ENCODE measurements at places on chromosomes 7 and 10. TPM values are rescaled to one million over a fixed set of nuclear protein-coding genes. Genes with fewer than 3 reads are reported as not detected.

PRLHR gene
- 0.08 TPM for polyA plus RNA-seq

HMX3 gene
- polyA plus RNA-seq: not detected

CPA4 gene
- polyA plus RNA-seq: 0.13 TPM

DNA sequence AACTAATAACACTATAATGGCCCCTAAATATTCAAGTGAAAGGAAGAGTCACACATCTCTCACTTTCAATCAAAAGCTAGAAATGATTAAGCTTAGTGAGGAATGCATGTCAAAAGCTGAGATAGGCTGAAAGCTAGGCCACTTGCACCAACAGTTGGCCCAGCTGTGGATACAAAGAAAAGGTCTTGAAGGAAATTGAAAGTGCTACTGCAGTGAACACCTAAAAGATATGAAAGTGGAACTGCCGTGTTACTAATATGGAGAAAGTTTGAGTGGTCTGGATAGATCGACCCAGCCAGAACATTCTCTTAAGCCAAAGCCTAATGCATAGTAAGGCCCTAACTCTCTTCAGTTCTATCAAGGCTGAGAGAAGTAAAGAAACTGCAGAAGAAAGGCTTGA lies 12.1 kb upstream of the SNX13 start:
- H3K4me3 ChIP-seq: no peak overlapping the region
- H3K4me1 ChIP-seq: no peaks in the 10 kb centered on the region
- no peak for DNase-seq
- H3K27ac ChIP-seq: no peak overlapping the region
- H3K36me3 ChIP-seq: no peaks in the 10 kb centered on the region

DNA sequence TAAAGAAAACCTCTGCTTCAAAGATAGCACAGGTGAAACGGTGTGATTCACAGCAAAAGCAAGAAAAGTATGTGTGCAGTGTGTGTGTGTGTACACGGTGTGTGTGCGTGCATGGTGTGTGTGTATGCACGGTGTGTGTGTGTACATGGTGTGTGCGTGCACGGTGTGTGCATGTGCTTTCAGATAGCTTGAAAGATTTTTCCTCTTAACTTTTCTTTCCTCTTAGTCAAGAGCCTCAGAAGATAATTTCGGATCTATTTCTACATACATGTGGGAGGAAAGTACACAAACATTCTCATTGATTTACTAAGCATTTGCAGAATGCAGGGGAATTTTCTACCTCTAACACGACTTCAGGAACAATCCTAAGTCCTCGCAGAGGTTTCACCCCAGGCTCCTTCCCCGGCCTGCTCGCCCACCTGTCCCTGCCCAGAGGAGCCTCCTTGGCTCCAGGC lies 2.9 kb downstream of the FGFR2 start:
- no peak overlapping the region for H3K27ac ChIP-seq
- no peaks in the 10 kb centered on the region for H3K36me3 ChIP-seq
- H3K4me3 ChIP-seq: peak overlapping the region; percentile 78
- DNase-seq: no peak

DNA sequence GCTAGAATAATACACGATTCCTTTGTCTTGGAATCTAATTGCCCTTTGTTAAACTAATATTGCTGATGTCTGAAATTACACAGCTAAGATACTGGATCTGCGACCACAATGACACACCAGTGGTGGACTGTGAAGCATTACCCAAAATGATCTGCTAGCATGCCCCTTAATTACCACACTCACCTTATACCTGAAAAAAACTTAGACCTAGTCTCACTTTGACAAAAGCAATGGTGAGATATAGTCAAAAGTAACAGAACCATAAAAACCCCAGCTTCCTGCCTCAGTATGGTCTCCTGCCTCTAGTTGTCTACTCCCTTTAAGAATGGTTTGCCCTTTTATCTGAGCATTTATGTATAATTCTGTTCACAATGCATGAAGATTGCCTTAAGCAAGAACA lies 20.8 kb upstream of the ERVW-1 start:
- H3K27ac ChIP-seq: no peak overlapping the region
- no peak overlapping the region for H3K4me3 ChIP-seq
- H3K36me3 ChIP-seq: no peaks in the 10 kb centered on the region
- DNase-seq: no peak
- H3K27me3 ChIP-seq: no peaks in the 10 kb centered on the region

DNA sequence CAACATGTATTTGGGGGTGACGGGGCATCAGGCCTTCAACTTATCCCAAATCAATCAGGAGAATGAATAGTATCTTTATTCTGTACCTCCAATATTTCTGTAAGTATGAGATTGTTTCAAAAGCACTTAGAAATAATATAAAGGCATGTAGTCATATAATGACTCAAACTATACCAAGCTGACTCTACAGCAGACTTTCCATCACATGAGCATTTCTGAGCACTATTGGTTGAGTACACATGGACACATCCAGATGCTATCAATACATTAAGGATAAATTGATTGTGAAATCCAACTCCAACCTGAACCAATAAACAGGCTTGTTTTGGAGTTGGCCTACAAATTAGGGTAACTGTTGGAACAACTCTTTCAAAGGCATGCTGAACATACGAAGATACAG lies 229.4 kb downstream of the SFMBT2 start:
- DNase-seq: no peak
- H3K27me3 ChIP-seq: no peaks in the 10 kb centered on the region
- no peaks in the 10 kb centered on the region for H3K36me3 ChIP-seq
- H3K27ac ChIP-seq: no peak overlapping the region

DNA sequence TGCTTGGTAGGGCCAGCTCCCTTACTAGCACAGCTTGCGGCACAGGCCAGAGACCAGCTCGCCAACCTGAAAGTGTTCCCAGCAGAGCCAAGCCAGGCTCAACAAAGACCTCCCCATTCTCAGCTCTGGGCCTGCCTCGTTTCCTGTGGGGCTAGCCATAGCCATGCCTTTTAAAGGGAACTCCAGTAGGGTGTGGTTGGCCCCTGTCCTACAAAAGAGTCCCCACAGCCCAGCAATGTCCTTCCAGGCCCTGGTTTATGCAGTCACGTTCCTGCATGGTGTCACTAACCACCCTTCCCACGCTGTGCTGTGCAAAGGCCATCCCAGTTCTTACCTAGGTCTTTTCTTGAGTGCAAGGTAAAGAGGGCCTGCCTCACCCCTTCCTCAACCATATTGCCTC lies 87.8 kb upstream of the LRRC4 start:
- no peak for DNase-seq
- H3K4me3 ChIP-seq: no peak overlapping the region
- H3K4me1 ChIP-seq: peaks cover 5% of the 10 kb centered on the region
- H3K36me3 ChIP-seq: no peaks in the 10 kb centered on the region

Measured in ovary (tissue), 10 donors.